ENCODE measurements at places on chromosomes 4 and X.

- DNase-seq = no peak
Measured at GRCh38 chr4:24881508-24882196, 31.2 kb downstream of the CCDC149 start.

DNA sequence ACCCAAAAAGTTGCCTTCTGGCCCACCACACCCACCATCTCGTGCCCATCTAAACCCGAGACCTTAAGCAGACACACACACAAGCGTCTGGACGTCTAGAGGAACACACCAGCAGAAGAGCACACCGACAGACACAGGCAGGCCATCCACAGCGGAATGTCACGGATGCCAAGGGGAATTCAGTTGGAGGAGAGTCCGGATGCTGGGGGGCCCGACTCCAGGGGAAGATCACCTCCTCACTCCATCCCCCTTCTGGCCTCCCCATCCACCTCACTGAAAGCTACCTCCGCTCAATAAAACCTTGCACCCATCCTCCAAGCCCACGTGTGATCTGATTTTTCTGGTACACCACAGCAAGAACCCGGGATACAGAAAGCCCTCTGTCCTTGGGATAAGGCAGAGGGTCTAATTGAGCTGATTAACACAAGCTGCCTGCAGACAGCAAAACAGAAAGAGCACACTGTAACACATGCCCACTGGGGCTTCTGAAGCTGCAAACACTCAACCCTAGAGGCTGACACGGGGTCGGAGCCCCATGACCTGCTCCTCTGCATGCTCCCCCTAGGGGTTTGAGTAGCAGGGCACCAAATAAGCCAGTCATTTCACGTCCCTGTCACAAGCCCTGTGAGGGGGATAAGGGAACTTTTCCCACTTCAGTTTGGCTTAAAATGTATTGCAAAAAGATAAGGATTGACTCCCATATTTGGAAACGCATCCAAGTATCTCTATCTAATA, 339.6 kb upstream of the PCDH10 start:
- DNase-seq = no peak

DNA sequence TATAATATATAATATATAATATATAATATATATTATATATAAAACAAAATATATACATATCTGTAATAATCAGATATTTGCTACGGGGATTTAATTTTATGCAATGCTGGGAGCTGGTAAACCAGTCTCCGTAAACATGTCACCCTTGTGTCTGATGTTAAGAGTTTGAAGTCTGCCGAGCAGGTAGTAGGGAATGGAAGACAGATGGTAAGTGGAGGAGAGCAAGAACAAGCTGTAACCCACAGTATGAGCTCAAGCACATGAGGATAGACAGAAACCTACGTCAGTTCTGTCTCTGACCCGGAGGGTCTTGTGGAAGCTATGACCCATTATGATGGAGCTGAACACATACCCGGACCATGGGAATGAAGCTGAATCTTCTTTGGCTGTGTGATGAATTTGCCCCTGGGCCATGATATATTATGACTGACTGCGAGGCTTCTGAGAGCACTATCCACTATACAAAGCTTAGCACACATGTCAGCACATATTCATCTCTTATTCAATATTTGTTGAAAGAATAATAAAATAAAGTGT, 46.2 kb downstream of the TIGD2 start:
- no peak for DNase-seq

- DNase-seq = no peak
Measured at GRCh38 chr4:25925486-25926201, 11.6 kb downstream of the SMIM20 start.

All from psoas muscle (tissue), 8 donors.